Activated T-cell treated with anti-CD3 and anti-CD28 coated beads, Interleukin-2, amount 50 U/mL, for 72 hours (primary cell): ENCODE measurements at places on chromosomes 11 and 22. TPM values are rescaled to one million over a fixed set of nuclear protein-coding genes. Genes with fewer than 3 reads are reported as not detected.

Gene ARAP1
- total RNA-seq: 81.7 TPM

Gene DNAJB7
- not detected for total RNA-seq

Gene UCP2
- 152 TPM for total RNA-seq

Gene LSP1
- total RNA-seq: 312 TPM

Gene RFPL3
- total RNA-seq: not detected

- H3K27ac ChIP-seq: no peak overlapping the region
- H3K36me3 ChIP-seq: no peaks in the 10 kb centered on the region
- no peaks in the 10 kb centered on the region for H3K4me1 ChIP-seq
- DNase-seq: no peak
- H3K27me3 ChIP-seq: no peaks in the 10 kb centered on the region
- H3K4me3 ChIP-seq: no peak overlapping the region
Observed at GRCh38 chr22:17250380-17251082, 31.3 kb upstream of the ADA2 start.

GRCh38 chr11:125337836-125338834 lies 157.9 kb downstream of the FEZ1 start:
- no peak overlapping the region for H3K4me3 ChIP-seq
- H3K4me1 ChIP-seq: no peaks in the 10 kb centered on the region
- no peak overlapping the region for H3K27ac ChIP-seq
- H3K36me3 ChIP-seq: no peaks in the 10 kb centered on the region

DNA sequence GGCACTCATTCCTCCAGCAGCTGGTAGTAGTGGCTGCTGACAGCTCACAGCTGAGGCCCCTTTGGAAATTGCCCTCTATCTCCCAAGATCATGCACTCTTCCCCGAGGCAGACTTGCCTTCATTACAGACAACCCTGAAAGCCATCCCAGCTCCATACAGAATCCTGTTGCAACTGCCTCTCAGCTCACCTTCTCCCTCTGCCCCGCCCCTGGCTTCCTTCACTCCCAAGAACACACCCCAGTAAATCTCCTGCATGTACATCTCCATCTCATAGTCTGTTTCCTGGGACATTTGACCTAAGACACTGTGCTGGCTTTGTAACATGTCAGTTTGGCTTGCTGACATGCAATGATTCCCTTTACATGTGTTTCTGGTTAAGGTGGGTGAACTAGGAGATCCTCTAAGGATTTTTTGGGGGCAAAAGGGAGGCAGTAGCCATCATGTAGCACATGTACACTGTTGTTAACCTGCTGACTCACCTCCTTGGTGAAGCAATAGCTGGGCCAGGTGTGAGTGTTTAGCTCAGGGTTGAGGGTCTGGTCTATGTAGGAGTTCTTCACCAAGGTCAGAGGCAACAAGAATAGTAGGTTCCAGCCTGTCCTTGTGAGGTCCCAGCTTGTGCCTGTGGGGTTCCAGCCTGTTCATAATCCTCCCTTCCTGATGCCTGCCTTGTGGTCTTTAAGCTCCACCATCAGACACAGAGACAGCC lies 179.6 kb downstream of the CSNK2A3 start:
- no peak overlapping the region for H3K27ac ChIP-seq
- no peaks in the 10 kb centered on the region for H3K36me3 ChIP-seq
- no peaks in the 10 kb centered on the region for H3K27me3 ChIP-seq
- DNase-seq: no peak
- no peak overlapping the region for H3K4me3 ChIP-seq

DNA sequence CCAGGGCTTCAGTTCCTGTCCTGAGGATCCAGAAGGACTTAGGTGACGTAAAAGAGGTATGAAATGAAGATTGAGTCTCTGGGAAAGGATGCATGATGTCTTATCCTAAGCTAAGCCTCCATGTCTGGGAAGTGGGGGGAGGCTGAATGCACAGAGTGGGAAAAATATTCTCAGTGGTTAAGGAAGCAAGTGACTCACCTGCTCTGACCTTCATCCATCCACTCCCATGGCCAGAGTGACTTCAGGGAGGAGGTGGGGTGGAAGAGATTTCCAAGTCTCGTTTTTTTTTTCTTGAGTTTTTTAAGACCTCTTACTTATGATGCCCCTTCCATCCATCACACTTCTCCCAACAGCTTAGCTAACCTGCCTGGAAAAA lies 32.5 kb upstream of the POLD3 start:
- H3K4me3 ChIP-seq: no peak overlapping the region
- H3K36me3 ChIP-seq: no peaks in the 10 kb centered on the region
- DNase-seq: no peak
- H3K27me3 ChIP-seq: peaks cover 9% of the 10 kb centered on the region
- H3K4me1 ChIP-seq: no peaks in the 10 kb centered on the region

DNA sequence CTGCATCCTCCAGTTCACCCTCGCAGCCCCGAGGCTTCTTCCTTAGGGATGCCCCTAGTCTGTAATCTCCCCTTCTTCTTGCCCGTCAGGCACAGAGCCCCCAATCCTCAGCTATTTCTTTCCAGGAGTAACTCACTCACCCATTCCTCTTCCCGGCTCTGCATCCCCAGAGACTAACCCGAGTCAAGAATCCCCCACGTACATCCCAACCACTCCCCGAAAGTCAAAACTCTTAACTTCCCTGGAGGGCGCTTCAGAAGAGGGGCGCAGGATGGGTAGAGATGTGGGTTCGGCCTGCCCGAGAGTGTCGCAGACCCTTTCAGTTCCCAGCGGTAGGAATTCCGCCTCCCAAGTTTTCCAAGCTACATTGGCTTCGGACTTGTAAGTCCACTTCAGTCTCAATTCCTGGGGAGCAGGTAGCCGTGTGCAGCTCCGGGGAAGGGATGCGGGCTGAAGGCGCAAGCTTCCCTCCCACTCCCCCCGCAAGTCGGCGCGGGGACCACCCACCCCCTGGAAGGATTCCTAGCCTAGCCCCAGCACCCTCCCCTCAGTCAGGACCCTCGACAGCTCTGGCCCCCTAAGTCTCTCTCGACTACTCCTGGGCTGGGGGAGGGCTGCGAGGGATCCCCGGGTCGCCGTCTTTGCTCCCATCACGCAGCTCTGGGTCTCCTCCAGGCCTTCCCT lies 871 bp downstream of the BDNF start:
- DNase-seq: no peak
- peaks cover 2% of the 10 kb centered on the region for H3K36me3 ChIP-seq
- peaks cover 71% of the 10 kb centered on the region for H3K27me3 ChIP-seq
- no peak overlapping the region for H3K27ac ChIP-seq
- peak overlapping the region; percentile 68 for H3K4me3 ChIP-seq

- H3K4me3 ChIP-seq: no peak overlapping the region
- DNase-seq: no peak
- no peaks in the 10 kb centered on the region for H3K36me3 ChIP-seq
- H3K27ac ChIP-seq: no peak overlapping the region
- H3K4me1 ChIP-seq: peaks cover 29% of the 10 kb centered on the region
Observed at GRCh38 chr11:105049481-105049880, 4.3 kb upstream of the CARD16 start.
